ENCODE measurements at places on chromosomes 2 and 18.

DNA sequence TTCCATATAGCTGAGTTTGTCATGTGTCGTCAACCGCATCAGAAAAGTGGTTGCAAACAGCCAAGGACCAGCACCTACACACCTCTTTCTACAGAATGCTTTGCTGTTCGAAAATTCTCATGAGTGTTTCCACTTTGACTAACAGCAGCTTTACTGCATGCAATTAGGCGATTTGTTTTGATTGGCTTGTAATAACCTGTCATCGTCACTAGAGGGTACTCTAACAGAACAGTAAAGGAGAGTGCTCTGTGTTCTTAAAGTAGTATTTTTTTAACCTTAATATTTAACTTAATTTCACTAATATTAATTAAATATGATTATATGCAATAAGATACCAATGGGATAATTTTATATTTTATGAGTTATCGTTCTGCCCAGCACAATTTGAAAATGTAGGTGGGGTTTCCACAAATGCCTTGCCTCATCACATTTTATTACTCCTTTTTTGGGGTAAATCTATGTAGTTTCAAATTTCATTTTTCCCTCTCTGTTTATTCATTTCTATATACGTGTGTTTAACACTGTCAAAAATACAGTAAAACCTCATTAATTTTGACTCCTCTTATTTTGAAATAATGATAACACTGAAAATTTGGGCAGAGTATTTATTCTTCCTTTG is 502.2 kb downstream of the NRXN1 start:
- DNase-seq: peak; percentile 35

GRCh38 chr2:216932113-216932862 is 72.4 kb upstream of the TNP1 start:
- DNase-seq: no peak

DNA sequence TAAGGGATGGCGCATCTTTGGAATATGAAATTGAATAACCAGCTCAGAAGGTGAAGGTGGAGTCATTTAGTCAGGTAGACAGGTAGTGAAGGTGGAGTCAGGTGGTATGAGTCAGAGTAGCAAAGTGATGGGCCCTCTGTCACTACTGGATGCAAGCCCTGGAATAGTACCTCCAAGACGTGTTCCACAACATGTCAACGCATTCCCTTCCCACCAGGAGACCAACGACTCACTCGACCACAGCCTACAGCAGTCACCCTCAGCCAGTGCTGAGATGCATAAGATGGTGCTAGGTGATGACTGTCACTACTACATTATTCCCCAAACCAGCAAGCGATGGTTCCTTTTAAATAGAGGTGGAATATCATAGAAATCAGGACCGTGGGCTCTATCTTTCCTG is 6.8 kb downstream of the CPLX4 start:
- DNase-seq: no peak

GRCh38 chr2:46239175-46239846 is 57.9 kb upstream of the EPAS1 start:
- DNase-seq: no peak

DNA sequence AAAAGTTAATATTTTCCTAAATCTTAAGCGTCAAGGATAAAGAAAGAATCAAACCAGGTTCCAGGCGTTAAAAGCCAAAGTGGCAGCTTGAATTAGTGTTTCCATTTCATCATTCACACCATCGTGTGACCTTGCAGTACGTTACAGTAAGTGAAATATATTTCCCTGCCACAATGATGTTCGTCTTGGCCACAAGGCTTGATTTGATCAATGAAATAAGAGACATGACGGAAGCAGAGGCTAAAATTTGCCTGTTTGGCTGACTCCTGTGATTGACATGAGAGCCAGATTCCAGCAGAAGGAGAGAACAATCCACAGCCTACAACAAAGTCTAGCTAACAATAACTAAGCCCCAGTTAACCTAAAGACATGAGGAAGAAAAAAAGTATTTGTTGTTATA is 62.0 kb downstream of the ASXL2 start:
- DNase-seq: no peak

GRCh38 chr2:47373747-47374146 is 29.2 kb upstream of the MSH2 start:
- no peak for DNase-seq

DNA sequence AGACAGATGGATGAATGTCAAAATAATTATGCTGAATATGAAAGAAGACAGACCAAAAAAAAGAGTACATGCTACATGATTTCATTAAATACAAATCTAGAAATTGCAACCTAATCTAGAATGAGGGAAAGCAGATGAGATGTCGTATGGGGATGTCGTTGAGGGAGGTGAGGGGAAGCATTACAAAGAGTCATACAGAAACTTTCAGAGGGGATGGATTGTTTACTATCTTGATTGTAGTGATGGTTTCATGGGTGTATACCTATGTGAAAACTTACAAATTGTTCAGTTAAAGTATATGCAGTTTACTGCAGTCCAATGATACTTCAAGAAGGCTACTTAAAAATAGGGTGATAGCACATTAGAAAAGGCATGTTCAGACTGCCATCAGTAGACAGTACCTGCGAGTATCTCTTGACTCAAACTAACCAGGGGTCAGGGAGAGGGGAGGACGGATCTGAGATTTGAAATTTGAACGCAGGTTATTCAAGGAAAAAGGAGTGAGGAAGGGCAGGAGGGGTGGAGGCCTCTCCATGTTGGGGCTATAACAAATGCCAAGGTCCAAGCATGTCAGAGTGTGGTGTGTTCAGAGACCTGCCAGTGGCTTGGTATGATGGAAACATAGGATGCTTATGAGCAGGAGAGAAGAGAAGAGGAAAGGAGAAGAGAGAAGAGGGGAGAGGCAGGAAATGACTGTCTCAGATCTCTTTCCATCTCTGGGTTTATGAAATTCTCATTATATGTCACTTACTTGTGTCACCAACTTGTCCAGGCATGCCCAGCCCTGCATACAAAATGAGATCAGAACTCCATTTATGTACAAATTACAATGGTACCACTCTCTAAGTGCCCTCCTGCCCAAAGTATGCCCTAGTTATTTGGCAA is 257.3 kb upstream of the CXCR4 start:
- DNase-seq: no peak

DNA sequence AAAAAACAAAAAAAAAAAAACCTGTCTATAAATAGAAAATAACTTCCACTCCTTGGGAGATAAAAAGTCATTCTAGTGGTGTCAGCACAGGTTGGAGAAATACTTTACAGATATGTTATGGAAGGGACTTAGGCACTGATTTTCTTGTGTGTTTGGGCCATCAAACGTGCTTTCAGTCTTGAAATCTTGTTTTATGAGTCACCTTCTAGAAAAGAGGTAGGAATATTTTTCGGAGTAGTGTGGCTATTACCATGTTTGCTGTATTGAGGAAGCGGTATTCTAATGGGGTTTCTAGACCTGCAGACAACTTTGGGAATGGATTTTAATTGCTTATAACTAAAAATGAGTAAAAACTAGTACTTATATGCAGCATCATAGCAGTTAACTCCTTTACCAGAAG is 12.0 kb downstream of the HNMT start:
- no peak for DNase-seq

- no peak for DNase-seq
These were observed 878.3 kb downstream of the TDRD15 start for GRCh38 chr2:22002066-22002465.

GRCh38 chr2:82834893-82835292 is 1624.2 kb downstream of the SUCLG1 start:
- DNase-seq: no peak

DNA sequence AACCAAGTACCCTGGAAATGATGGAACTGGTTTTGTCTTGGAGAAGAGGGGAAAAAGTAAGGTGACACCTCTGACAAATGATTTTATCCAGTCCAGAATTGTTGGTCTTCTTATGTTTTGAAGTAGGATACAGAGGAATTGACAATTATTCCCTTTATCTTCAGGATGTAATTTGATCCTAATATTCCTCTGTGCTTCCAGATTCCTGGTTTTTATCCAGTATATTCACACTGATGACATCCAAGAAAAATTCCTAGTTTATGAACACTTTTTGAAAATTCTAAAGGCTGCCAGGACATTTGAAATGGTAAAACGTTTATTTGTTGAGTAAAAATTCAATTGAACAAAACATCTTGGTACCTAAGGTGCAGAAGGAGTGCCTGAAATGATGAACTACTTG is 22.2 kb upstream of the ETAA1 start:
- DNase-seq: no peak

DNA sequence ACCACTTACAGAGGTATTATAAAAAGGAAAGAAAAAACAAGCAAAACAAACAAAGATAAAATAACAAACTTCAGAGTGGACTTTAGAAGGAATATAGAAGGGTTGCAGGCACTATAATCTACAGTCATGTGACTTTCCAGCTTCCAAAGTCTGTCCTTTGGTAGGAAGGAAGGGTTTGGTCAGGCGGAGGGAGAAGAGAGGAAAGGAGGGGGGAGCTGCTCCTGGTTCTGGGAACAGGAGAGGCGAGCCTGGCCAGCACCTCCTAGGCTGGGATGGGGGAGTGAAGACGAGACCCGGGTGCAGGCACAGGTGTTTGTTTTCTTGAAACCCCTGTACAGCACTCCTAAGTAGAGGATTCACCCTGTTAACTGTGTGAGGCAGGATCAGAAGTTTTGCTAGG is 53.8 kb upstream of the GATA6 start:
- DNase-seq: no peak

- no peak for DNase-seq
These were observed 497.8 kb upstream of the MYT1L start for GRCh38 chr2:2828774-2829368.

All from Panc1 (cell line).